A549 treated with GW870086 at 1 μM for 4 hours (cell line): ENCODE measurements at places on chromosomes 2 and 18. TPM values are rescaled to one million over a fixed set of nuclear protein-coding genes. Genes with fewer than 3 reads are reported as not detected.

Gene DTNA
- 0.10 to 0.33 TPM (median 0.27 TPM) in 4 of 5 replicates, not detected in the other for total RNA-seq

Gene FOSL2
- total RNA-seq: 53.6 to 66.2 TPM (median 60.6 TPM) in 5 replicates

Gene SP5
- not detected in 5 replicates for total RNA-seq

Gene LYG2
- not detected in 5 replicates for total RNA-seq

Gene HOXD13
- total RNA-seq: 0.16 to 0.35 TPM (median 0.19 TPM) in 5 replicates

Gene GREB1L
- total RNA-seq: 1.8 to 4.5 TPM (median 3.4 TPM) in 5 replicates

Gene CAPN14
- total RNA-seq: 0.05 TPM in 1 of 5 replicates, not detected in the others

Gene NAT8
- not detected in 5 replicates for total RNA-seq

Gene NXPH2
- not detected in 5 replicates for total RNA-seq

Gene CETN1
- total RNA-seq: not detected in 5 replicates

Gene LYPD6B
- not detected in 5 replicates for total RNA-seq
